Liver (tissue), 10 donors: ENCODE measurements at places on chromosomes 7 and 10. TPM values are rescaled to one million over a fixed set of nuclear protein-coding genes. Genes with fewer than 3 reads are reported as not detected.

GRCh38 chr7:55490099-55490498 is 82.2 kb downstream of the VOPP1 start:
- DNase-seq: no peak

GRCh38 chr10:98916526-98917125 is 319.0 kb downstream of the HPSE2 start:
- no peak for DNase-seq

DNA sequence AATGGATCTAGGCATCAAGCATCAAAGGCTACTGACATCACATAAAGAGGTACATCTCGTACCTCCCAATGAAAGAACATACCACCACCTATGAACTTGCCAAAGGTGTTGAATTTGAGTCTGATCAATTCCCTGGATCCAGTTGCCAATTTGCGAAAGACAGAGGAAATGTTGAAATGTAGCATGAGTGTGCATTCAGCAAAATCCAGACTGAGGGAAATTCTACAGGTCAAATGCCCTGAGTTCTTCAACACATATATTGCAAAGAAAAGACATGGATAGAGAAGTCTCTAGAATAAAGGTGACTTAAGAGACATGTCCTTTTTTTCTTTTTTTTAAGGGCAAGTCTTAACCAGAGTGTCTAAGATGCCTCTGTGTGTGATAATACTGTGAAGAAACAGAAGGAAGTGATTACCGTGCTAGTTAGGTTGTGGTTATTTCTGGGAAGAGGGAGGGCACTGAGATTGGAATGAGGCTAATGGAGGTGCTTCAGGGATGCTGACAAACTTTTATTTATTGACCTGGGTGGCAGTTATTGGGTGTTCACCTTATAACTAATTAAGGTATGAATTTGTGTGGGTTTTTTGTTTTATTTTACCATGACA is 128.7 kb downstream of the SAMD9 start:
- no peak for DNase-seq

The MMRN2 gene
- total RNA-seq: 11.0 TPM

The PTF1A gene
- total RNA-seq: not detected

The OR2A1 gene
- not detected for total RNA-seq

The CHN2 gene
- total RNA-seq: 25.4 TPM

- DNase-seq: no peak
Observed at GRCh38 chr7:17474724-17475344, 176.4 kb downstream of the AHR start.

The SOSTDC1 gene
- 0.56 TPM for total RNA-seq

The FKBP6 gene
- total RNA-seq: not detected

The CPA4 gene
- 0.05 TPM for total RNA-seq
